ENCODE measurements at places on chromosomes 1 and 21. TPM values are rescaled to one million over a fixed set of nuclear protein-coding genes. Genes with fewer than 3 reads are reported as not detected.

ARHGEF2 gene
- total RNA-seq: 57.6 TPM

CLIC6 gene
- total RNA-seq: 0.20 TPM

LCE3D gene
- 1.9 TPM for total RNA-seq

ESRRG gene
- total RNA-seq: 2.3 TPM

CRYBG2 gene
- total RNA-seq: 15.4 TPM

CHI3L1 gene
- 42.2 TPM for total RNA-seq

RGS1 gene
- total RNA-seq: 13.0 TPM

COP1 gene
- 57.6 TPM for total RNA-seq

GIPC2 gene
- 2.3 TPM for total RNA-seq

AGRN gene
- total RNA-seq: 39.8 TPM
